ENCODE measurements at places on chromosomes 7 and 10. TPM values are rescaled to one million over a fixed set of nuclear protein-coding genes. Genes with fewer than 3 reads are reported as not detected.

The TMEM130 gene
- total RNA-seq = 14.4 TPM

The TFR2 gene
- 6.2 TPM for total RNA-seq

The NPVF gene
- 18.7 TPM for total RNA-seq

The POLR2J2 gene
- 7.2 TPM for total RNA-seq
